K562 (cell line): ENCODE measurements at places on chromosomes 13 and 19. TPM values are rescaled to one million over a fixed set of nuclear protein-coding genes. Genes with fewer than 3 reads are reported as not detected.
A peak's percentile ranks its signal among the peaks of the same experiment; 100 is the strongest.

The RASAL3 gene
- 0.44 and 0.87 TPM in 2 replicates for total RNA-seq

The AP2S1 gene
- total RNA-seq = 254 and 263 TPM in 2 replicates

The HSPB6 gene
- 0.40 and 0.55 TPM in 2 replicates for total RNA-seq

The FAM83E gene
- 0.71 and 1.3 TPM in 2 replicates for total RNA-seq

The EMC10 gene
- 42.5 and 46.0 TPM in 2 replicates for total RNA-seq

The CEACAM7 gene
- total RNA-seq = 0.09 TPM in 1 of 2 replicates, not detected in the other

The SMIM44 gene
- not detected in 2 replicates for total RNA-seq

The RAB3A gene
- total RNA-seq = 3.7 and 5.1 TPM in 2 replicates

The CDX2 gene
- 0.04 and 0.11 TPM in 2 replicates for total RNA-seq

The NRTN gene
- 5.3 and 7.8 TPM in 2 replicates for total RNA-seq

DNA sequence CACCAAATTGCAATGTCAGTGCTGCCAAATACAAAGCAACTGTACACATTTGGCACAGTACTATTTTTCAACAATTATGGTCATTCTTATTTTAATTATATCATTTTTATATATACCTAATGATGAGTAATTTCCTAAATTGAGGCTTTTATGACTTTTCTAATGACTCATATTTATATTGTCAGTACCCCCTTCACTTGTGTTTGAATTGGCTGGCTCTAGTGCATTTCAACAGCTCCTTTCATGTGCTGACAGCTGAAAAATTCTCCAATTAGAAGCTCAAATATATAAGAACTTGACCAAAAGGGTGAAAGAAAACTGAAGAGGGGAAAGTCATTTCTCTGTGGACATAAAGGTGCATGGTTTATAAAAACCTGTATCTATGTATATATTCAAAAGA is 263.3 kb downstream of the SLITRK1 start:
- H3K27me3 ChIP-seq = no peaks in the 10 kb centered on the region
- H3K36me3 ChIP-seq = no peaks in the 10 kb centered on the region
- H3K4me1 ChIP-seq = no peaks in the 10 kb centered on the region
- H3K27ac ChIP-seq = no peak overlapping the region

DNA sequence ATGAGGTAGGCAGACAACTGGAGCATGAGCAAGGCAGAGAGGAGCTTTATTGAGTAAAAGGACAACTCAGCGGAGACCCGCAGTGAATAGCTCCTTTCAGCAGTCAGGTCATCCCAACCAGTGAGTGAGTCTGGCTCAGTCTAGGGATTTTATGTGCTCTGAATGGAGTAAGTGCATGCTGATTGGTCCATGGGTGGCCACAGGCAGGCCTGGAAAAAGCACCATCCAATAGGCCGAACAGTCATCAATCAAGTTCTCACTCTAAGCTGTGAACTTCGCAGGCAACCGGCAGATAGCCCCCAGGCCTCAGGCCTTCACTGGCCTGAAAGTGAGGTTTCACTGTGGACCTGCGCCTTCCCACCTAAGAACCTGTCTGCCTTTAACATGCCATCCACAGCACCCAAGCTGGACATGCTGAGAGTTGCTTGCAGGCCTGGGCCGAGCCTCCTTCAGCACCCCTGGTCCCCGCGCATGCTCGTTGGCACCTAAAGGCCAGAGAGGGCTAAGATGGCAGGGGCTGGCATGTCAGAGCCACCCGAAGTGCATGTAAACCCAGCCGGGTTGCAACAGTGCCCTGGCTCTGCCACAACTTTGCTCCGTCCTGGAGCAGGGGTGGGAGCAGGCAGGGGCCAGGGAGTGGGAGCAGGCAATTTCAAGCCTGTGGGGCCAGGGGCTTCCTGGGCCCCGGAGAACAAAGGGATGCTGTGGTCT is 698.7 kb downstream of the SLITRK1 start:
- H3K4me3 ChIP-seq = no peak overlapping the region
- no peak for DNase-seq
- H3K36me3 ChIP-seq = no peaks in the 10 kb centered on the region
- no peaks in the 10 kb centered on the region for H3K4me1 ChIP-seq
- H3K27me3 ChIP-seq = no peaks in the 10 kb centered on the region
- no peak overlapping the region for H3K27ac ChIP-seq

DNA sequence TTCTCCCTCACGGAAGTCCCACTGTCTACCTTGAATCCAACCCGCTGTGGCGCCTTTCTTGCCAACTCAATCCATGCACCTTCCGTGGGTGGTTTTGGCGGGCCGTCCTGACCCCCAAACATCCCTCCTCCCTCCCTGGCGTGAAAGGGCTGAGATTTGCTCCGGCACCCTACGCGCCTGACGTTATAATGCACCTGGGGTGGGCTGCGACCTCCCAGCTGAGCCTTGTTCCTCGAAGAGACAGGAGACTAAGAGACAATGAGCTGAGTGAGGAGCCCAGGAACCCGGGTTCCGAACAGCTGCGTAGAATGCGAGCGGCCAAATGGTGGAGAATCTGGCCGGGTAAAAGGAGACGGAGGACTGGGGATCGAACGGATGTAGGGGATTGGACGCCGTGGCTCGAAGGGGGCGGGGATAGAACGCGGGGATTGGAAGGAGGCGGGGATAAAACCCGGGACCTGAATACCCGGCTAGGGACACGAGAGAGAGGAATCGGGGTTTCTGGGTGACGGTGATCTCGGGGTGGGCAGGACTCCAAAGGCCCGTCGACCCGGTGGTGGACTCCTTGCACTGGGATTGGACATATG is at the start of gene CPT1C:
Gene CPT1C, plus strand, starts transcription at position 461 of the 587 bp plus-strand sequence. CDS start 1,137 bp downstream, outside the sequence.
- peaks cover 54% of the 10 kb centered on the region for H3K4me1 ChIP-seq
- H3K36me3 ChIP-seq = peaks cover 36% of the 10 kb centered on the region; the same call in 2 of the 3 replicates
- no peaks in the 10 kb centered on the region for H3K27me3 ChIP-seq
- DNase-seq = no peak

GRCh38 chr19:17005000-17005399 is 21.6 kb downstream of the CPAMD8 start:
- no peak for DNase-seq
- no peaks in the 10 kb centered on the region for H3K36me3 ChIP-seq
- no peaks in the 10 kb centered on the region for H3K4me1 ChIP-seq
- no peak overlapping the region for H3K27ac ChIP-seq
- H3K27me3 ChIP-seq = peaks cover 20% of the 10 kb centered on the region
- no peak overlapping the region for H3K4me3 ChIP-seq

- H3K27ac ChIP-seq = peak overlapping the region; percentile 94
- H3K4me3 ChIP-seq = peak overlapping the region; percentile 67
- no peaks in the 10 kb centered on the region for H3K27me3 ChIP-seq
- 0 out of 3 replicates have a peak, but pooled peaks cover 6% of the 10 kb centered on the region for H3K36me3 ChIP-seq
These were observed 439 bp downstream of the RAB11B start for GRCh38 chr19:8390617-8390981.

DNA sequence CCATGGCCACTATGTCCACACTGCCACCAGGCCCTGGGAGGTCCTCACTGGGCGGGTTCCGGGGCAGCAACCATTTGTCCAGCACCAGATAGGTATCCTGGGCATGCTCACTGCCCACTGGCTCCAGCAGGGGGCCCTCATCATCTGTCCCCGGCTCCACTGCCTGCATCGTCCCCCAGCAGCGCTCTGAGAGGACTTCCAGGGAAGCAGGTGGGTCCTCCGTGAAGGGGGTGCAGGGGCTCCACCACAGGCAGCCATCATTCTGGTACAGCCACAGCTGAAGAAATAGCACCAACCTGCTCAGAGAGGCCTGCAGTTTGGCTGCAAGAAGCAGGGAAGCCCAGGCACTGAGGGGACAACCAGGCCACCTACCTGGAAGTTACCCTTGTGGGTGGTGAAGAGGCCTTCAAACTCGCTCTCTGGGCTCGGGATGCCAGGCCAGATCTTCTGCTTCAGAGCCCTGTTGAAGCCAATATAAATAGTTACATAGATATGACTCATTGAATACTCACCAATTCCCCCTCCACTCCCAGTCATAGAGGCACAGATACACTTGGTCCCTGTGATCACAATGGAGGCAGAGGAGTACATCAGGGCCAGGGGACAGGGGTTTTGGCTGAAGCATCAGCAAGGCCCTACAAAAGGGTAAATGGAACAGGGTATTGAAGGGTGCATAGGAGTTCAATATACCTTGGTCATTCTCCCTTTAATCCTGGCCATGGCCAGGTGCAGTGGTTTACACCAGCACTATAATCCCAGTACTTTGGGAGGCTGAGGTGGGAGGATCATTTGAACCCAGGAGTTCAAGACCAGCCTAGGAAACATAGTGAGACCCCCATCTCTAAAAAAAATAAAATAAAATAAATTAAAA is 4.1 kb downstream of the SWSAP1 start:
- no peaks in the 10 kb centered on the region for H3K27me3 ChIP-seq
- H3K4me3 ChIP-seq = no peak overlapping the region
- peaks cover 44% of the 10 kb centered on the region for H3K36me3 ChIP-seq
- H3K27ac ChIP-seq = no peak overlapping the region
- H3K4me1 ChIP-seq = peaks cover 60% of the 10 kb centered on the region

DNA sequence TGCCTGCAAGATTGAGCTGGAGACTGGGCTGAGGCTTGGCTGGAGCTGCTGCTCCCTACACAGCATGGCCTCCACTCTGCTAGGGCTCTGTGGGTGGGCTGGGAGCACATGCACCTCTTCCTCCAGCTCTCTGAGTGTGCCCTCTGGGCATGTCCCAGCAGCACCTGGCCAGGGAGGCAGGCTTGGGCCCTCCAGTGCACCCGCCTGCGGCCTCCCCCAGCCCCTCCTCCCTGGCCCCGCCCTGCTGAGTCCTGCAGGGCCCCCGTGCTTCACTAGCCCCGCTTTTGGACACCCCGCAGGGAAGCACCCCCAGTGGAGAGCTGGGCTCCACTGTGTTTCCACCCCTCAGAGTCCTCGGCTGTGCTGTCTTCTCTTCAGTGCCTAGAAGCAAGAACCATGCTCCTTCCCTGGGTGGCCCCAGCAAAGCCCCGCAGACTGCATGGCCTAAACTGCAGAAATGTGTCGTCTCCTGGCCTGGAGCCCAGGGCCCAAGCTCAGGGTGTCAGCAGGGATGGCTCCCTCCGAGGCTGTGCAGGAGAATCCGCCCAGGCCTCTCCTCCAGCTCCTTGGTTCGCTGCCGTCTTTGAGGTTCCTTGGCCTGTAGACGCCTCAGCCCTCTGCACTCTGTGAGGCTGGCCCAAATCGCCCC is 5.0 kb upstream of the TEX29 start:
- H3K36me3 ChIP-seq = no peaks in the 10 kb centered on the region
- no peak overlapping the region for H3K27ac ChIP-seq
- H3K27me3 ChIP-seq = peaks cover 32% of the 10 kb centered on the region
- no peak overlapping the region for H3K4me3 ChIP-seq
- DNase-seq = no peak

DNA sequence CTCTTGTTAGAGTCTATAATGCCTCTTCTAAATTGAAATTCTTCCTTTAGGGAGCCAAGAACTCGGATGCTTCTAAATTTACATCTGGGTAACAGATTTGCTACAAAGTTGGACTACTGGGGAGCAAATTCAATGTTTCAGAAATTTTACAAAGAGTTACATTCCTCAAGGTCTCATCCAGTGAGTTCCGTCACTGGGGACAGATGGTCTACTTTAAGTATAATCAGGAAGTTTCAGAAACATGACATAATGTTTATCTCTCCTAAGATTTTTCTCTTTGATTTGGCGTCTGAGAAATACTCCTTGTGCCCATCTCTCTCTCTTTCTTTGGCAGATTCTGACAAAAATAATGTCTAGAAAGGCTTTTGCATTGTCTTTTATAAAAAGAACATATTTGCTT is 81.5 kb upstream of the MBNL2 start:
- H3K4me3 ChIP-seq = no peak overlapping the region
- DNase-seq = no peak
- H3K27ac ChIP-seq = no peak overlapping the region
- no peaks in the 10 kb centered on the region for H3K27me3 ChIP-seq
- no peaks in the 10 kb centered on the region; the same call in 2 of the 3 replicates for H3K4me1 ChIP-seq
- H3K36me3 ChIP-seq = no peaks in the 10 kb centered on the region

DNA sequence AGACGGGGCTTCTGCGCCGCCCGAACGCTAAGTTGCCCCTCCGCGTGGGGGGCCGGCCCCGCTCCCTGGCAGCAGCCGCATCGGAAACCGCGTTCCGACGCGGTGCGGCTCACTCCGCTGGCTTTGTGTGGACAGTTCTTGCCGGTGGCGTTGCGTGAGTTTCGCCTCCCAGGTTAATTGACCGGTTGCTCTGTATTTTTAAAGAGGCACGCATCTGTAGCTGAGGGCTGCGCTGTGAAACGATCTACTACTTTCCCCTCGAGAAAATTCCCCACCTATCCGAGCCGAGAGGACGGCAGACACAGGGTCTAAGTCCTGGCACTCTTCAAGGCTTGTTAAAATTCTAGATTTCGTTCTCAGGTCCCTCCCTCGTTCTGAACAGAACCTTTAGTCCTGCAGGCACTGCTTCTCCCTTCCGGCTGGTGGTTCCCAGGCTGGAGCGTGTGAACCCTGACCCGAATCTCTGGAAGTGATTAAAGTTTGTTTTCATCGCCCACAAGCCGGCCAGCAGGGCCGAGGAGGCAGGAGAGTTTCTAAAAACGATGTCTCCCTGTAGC is 933 bp downstream of the ARHGEF7 start:
- H3K36me3 ChIP-seq = no peaks in the 10 kb centered on the region
- no peak for DNase-seq
- no peak overlapping the region for H3K4me3 ChIP-seq
- peaks cover 14% of the 10 kb centered on the region for H3K4me1 ChIP-seq
- peaks cover 55% of the 10 kb centered on the region for H3K27me3 ChIP-seq
- H3K27ac ChIP-seq = no peak overlapping the region

- no peak overlapping the region for H3K27ac ChIP-seq
- no peaks in the 10 kb centered on the region; the same call in 2 of the 3 replicates for H3K27me3 ChIP-seq
- H3K4me3 ChIP-seq = no peak overlapping the region
- no peaks in the 10 kb centered on the region for H3K4me1 ChIP-seq
- no peaks in the 10 kb centered on the region for H3K36me3 ChIP-seq
These were observed 227.2 kb downstream of the FOXO1 start for GRCh38 chr13:40438999-40439797.

GRCh38 chr13:76621705-76622104 is 264.5 kb downstream of the KCTD12 start:
- no peaks in the 10 kb centered on the region for H3K36me3 ChIP-seq
- H3K4me3 ChIP-seq = no peak overlapping the region
- no peak overlapping the region for H3K27ac ChIP-seq
- DNase-seq = no peak
- H3K4me1 ChIP-seq = no peaks in the 10 kb centered on the region
- no peaks in the 10 kb centered on the region for H3K27me3 ChIP-seq

DNA sequence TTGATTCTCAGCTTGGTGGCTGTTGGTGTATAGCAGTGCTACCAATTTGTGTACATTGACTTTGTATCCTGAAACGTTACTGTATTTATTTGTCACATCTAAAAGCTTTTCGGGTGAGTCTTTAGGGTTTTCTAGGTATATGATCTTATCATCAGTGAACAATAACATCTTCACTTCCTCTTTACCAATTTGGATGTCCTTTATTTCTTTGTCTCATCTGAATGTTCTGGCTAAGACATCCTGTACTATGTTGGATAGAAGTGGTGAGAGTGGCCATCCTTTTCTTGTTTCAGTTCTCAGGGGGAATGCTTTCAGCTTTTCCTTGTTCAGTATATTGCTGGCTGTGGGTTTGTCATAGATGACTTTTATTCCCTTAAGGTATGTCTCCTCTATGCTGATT is 6.0 kb upstream of the ZNF738 start:
- no peak for DNase-seq
- no peak overlapping the region for H3K4me3 ChIP-seq

GRCh38 chr19:10747674-10748073 is 29.8 kb downstream of the DNM2 start:
- no peak overlapping the region for H3K4me3 ChIP-seq
- H3K4me1 ChIP-seq = peaks cover 46% of the 10 kb centered on the region
- peak overlapping the region; percentile 69; the same call in 1 of the 3 replicates for H3K27ac ChIP-seq
- H3K27me3 ChIP-seq = no peaks in the 10 kb centered on the region
- peaks cover 7% of the 10 kb centered on the region; the same call in 1 of the 3 replicates for H3K36me3 ChIP-seq
- DNase-seq = no peak

- no peaks in the 10 kb centered on the region for H3K36me3 ChIP-seq
- no peak for DNase-seq
- no peak overlapping the region for H3K4me3 ChIP-seq
- no peak overlapping the region for H3K27ac ChIP-seq
- H3K27me3 ChIP-seq = no peaks in the 10 kb centered on the region
- H3K4me1 ChIP-seq = no peaks in the 10 kb centered on the region
These were observed 111.4 kb upstream of the FRY start for GRCh38 chr13:31919971-31920726.
